Retinal pigment epithelial cell (primary cell): ENCODE measurements at places on chromosomes 2 and 18.

GRCh38 chr2:46818819-46819218, 96.8 kb downstream of the MCFD2 start:
- no peak for DNase-seq

DNA sequence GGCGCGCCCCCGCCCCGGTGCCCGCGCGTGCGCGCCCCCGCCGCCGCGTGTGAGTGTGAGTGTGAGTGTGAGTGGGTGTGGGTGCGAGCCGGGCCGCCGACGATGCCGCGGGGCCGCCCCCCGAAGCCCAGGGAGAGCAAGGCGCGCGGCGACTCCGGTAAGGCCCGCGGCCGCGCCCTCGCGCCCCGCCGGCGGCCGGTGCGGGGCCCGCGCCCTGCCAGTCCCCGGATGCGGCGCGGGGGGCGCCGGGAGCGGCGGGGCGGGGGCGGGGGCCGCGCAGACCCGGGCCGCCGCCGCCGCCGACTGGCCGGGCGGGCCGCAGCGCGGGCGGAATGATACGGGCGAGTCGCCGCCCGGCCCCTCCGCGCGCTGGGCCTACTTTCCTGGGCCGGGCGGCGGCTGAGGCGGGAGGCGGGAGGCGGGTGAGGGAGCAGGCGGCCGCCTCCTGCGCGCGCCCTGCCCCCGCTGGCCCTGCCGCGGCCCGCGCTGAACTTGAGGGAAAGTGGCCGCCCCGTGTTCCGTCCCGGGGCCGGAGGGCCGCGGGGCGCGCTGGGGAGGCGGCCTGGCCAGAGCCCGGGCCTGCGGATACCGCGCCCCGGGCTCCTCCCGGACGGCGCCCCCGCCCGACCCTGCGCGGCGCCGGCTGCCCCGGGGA, at the start of gene ZNF236:
ZNF236 (plus strand) TSS at position 52 of the 655 bp plus-strand sequence; CDS start at position 103, 51 bp downstream.
- peak; percentile 36 for DNase-seq

GRCh38 chr18:55650363-55650870, 62.4 kb upstream of the TCF4 start:
- no peak for DNase-seq

- no peak for DNase-seq
These were observed 54.0 kb upstream of the PGAP1 start for GRCh38 chr2:196980473-196980872.

- no peak for DNase-seq
These were observed 5.2 kb downstream of the ZFP36L2 start for GRCh38 chr2:43221124-43221762.

GRCh38 chr2:199627417-199627816, 169.7 kb upstream of the SATB2 start:
- no peak for DNase-seq
